ENCODE measurements at places on chromosomes 2 and 18. TPM values are rescaled to one million over a fixed set of nuclear protein-coding genes. Genes with fewer than 3 reads are reported as not detected.
A peak's percentile ranks its signal among the peaks of the same experiment; 100 is the strongest.

DNA sequence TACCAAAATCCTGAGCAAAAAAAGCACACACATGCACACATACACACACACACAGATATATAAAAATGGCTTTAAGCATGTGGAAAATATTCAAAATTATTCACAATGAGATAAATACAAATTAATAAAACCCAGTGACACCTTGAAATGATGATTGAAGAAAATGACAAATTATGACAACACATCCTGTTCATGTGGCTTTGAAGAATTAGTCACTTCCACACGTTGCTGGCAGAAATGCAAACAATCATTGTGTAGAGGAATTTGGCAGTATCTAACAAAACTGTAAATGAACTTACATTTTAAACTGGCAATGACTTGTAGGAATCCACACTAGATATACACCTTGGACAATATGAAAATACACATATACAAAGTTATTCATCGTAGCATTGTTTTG, 95.8 kb upstream of the RGPD4 start:
- DNase-seq, result no peak

GRCh38 chr2:42117923-42118753, 51.0 kb upstream of the EML4 start:
- no peak for DNase-seq

DNA sequence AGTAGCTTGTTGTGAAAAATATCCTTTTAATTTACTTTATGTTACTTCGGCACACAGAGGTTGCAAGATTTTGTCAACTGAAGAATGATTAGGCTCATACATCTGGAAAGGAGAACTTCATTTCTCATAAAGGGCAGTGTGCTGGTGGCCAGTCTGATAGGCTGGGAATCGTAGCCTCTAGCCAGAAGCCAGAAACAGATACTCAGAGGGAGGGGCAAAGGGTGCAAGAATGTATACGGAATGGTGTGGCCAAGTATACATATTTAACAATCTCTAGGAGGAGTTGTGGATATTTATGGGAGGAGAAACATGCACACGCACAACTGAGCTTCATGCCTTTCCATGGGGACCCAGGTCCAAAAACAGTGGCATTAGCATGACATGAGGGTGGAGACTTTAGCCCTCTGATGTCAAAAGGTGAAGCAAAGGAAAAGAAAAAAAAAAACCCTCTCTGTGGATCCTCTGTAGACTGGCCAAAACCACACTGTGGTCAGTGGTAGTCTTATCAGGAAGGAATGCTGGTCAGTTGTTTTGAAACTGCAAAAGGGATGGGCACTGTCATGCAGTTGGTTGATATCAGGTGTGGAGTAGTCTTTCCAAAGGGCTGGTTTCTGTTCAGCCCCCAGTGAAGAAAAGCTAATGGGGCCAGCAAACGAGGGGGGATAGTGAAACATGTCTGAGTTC, 34.9 kb upstream of the APCDD1 start:
- no peak for DNase-seq

GRCh38 chr2:2919574-2920365, 457.8 kb downstream of the EIPR1 start:
- DNase-seq, result no peak

- DNase-seq, result no peak
These were observed 26.9 kb upstream of the KCTD1 start for GRCh38 chr18:26574958-26575864.

DNA sequence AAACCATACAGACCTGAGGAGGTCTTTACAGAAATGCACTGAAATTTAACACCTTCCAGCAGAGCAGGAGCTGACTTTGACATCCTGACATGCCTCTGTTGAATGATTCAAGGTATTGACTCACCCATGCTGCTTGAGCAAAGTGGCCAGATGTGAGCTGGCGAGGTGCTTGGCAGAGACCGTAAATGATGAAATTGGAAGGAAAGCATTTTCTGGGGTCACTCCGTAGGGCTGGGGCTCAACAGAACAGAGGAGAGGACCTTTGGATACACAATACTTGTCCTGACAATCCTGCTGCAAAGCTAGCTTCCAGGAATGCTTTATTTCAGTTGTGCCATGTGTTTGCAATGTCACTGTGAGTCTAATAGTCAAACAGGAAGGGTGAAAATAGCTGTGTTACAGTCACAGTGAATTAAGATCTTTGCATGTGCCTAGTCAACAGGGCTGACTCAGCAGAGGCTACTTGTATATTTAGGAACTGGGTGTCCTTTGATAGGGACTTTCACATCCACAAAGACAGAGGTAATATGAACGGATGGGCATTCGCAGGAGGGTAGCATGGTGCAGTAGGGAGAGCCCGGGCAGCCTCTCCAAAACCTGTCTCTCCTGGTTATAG, 31.6 kb upstream of the NCK2 start:
- no peak for DNase-seq

DNA sequence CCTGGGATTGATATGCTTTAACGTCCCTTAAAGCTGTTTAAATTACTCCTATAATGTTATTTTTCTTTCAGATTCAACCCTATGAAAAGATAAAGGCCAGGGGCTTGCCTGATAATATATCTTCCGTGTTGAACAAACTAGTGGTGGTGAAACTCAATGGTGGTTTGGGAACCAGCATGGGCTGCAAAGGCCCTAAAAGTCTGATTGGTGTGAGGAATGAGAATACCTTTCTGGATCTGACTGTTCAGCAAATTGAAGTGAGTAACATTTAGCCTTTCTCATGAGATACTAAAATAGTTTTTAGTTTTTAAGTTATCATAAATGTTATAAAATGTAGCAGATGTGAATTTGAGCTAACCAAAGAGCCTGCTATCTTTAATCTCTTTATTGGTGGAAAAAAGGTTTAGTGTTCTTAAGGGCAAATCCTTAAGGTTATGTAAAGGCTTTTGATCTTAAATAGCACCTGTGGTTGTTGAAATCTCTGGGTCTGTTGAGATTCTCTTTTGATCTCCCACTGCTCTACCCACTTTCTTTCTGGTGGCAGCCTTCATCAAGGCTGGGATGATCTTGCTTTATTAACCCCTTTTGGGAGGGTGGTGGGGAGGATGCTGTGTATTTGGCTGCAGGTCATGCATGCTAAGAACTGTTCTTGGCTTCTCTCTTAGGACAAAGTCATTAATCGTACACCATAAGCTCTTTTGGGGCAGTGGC, 40.9 kb downstream of the UGP2 start:
- DNase-seq, result no peak

Gene FIGLA
- not detected for total RNA-seq

DNA sequence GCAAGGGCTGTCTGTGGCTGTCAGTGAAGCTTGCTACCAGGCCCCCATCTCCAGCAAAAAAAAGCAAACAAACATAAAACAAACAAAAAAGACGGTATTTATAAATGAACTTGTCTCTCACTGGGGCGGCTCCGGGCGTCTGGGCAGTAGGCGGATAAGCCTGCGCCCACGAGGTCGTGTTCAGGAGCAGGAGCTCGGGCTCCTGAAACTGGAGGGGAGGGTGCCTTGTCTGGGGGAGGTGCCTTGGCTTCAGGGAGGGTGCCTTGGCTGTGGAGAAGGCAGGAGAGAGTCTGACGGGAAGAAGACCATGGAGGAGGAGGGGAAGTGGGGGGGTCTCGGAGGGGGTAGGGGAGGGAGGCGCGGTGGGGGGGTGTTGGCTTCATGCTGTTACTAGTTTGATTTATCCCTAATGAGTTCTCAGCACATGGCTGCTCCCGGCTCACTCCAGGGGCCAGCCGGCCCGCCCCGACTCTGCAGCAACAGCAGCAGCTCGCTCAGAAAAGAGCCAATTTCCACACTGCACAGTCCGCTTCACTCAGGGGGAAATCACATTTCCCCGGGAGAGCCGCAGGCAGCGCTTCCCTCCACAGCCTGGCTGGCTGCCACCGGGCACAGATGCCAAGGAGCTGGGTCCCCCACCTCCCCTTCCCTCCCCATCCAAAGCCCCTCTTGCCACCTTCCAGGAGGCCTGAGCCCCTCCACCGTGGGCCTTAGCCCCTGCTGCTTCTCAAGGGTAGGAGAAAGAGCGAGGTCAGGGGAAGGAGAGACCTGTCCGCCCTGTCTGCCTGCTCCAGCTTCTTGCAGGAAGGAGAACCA, 38.7 kb downstream of the PSD4 start:
- DNase-seq, result no peak

GRCh38 chr18:41073372-41073954, 881.6 kb upstream of the PIK3C3 start:
- DNase-seq, result no peak

DNA sequence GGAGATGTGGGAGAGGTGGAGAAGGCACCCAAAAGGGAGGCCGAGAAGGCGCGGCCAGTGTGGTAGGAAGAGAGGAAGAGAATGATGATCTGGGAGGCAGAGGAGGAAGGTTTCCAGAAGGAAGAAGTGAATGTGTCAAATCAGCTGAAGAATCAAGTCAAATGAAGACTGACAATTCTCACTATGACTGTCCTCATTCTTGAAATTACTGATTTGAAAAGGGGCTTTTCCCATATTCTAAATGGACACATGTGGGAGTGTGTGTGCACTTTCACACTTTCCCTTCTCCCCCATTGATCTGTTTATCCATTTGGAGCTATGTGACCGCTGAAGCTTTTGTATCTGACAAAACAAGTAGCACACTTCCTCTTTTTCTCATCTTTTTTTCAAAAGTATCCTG, 6.1 kb downstream of the AFF3 start:
- no peak for DNase-seq

GRCh38 chr2:241519669-241520068, 11.3 kb upstream of the STK25 start:
- DNase-seq, result no peak

Gene ADAM17
- 33.8 TPM for total RNA-seq

- DNase-seq, result peak; percentile 13
These were observed 54.8 kb upstream of the CREB1 start for GRCh38 chr2:207474863-207475485.

DNA sequence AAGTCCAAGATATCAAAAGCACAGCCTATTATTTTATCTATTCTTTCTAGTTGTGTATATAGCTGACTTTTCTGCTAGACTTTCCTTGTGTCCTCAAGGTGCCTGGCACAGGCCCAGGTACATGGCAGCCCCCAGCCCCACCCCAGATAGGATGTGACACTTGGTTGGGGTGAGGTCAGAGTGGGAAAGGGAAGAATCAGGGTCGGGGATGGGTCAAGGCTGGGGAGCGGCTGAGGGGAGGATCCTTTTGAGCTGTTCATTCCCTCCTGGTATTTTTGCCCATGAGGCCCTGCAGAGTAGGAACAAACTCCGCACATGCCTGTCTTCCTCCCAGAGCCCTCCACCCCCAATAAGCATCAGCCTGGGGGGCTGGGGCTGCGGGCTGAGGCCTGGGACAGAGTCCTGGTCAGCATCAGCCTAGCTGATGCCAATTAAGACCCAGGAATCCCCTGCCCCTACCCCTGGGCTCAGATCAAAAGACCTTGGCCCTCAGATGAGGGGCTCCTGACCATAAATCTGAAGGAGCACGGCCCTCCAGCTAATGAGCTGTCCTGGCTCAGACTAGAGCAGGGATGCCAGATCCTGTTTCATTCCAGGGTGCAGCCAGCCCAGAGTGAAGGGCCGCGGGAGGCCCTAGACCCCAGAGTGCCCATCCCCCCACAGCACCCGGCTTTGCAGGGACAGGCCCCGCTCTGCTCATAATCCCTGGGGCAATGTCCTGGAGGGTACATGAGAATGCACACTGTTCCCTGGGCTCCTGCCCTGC, 85.3 kb downstream of the SDC1 start:
- no peak for DNase-seq

Gene ANKRD62
- total RNA-seq, result not detected

Gene MAP2
- total RNA-seq, result 678 TPM

Gene NYAP2
- 14.3 TPM for total RNA-seq

DNA sequence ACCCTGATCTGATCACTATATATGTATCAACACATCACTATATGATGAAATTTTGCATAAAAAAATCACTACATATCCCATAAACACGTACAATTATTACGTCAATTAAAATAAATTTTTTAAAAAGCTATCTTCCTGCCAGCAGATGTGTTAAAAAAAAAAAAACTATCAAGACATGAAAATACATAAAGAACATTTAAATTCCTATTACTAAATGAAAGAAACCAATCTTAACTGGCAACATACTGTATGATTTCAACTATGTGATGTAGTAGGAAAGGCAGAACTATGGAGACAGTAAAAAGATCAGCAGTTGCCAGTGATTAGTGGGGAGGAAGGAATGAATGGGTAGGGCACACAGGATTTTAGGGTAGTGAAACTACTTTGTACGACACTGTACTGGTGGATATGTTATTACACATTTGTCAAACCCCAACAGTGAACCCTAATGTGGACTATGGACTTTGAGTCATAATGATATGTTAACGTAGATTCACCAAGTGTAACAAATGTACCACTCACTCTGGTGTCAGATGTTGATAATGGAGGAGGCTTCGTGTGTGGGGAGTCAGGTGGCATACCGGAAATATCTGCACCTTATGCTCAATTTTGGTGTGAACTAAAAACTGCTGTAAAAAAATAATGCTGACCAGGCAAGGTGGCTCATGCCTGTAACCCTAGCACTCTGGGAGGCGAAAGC, 27.4 kb downstream of the USP34 start:
- DNase-seq, result no peak

GRCh38 chr2:36650031-36650829, 46.3 kb upstream of the VIT start:
- no peak for DNase-seq

GRCh38 chr2:189350540-189351209, 90.6 kb upstream of the WDR75 start:
- DNase-seq, result no peak

Gene AGXT
- total RNA-seq, result not detected

- no peak for DNase-seq
These were observed 21.7 kb downstream of the ACSL3 start for GRCh38 chr2:222882484-222882928.

All from frontal cortex (tissue), 4 donors.